Activated naive CD4-positive, alpha-beta T cell (primary cell): ENCODE measurements at places on chromosomes 7 and 10.

GRCh38 chr10:82068501-82068900 is 193.5 kb downstream of the NRG3 start:
- DNase-seq = no peak

GRCh38 chr7:105896407-105896911 is 20.1 kb upstream of the ATXN7L1 start:
- DNase-seq = no peak

DNA sequence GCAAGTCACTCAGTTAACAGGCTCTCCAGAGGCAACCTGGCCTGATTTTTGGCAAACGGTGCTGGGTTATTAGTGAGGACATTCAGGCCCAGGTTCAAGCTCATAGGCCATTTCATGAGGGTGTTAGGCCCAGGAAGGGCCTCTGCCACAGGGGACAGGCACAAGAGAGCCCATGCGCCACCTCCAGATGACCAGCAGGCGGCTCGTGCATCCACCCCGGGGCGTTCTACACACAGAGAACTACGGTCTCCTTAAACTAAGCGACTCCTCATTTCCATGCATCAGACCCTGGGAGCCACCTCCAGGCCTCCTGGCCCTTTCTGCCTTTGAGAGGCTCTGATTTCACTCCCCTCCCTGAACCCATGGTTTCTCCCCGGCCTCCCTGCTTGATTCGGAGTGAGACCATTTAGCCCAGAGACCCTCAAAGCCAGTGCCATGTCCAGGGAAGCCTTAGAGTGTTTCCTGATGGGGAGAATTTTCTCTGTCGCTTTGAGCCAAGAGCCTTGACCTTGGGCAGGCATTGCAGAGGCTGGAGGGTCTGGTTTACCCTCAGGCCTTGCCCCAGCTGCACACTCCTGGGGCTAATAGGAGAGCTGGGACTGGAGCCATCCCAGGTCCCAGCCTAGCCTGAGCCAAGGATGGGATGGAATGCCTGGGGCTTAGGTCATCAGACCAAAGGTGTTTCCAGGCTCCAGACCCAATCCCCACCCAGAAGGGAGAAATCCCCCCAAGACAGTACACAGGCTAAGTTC is 188.0 kb downstream of the GRID1 start:
- DNase-seq = no peak

GRCh38 chr10:130930821-130931220 is 380.7 kb downstream of the TCERG1L start:
- DNase-seq = no peak

DNA sequence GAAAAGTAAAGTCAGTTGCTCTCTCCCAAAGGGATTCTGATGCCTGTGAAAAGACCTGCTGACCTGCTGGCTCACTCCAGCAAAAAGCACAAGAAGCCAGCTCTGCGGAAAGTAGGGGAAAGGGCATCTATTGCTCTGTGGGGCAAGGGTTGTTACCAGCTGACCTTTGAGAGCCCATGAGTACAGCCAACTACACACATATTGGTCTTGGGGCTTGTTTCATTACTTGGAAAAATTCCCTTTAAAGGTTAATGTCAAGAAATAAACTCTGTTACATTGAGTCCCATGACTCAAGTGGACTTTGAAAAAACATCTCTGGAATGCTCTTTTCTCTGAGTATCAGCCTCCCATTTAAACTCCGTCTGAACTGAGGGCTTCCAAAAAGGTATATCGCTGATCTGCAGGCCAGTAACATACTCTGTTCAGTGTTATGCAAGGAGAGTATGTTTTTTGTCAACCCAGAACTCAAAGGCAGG is 53.2 kb downstream of the PANK1 start:
- DNase-seq = no peak

GRCh38 chr7:50266635-50267386 is 37.7 kb upstream of the IKZF1 start:
- peak; percentile 21 for DNase-seq

DNA sequence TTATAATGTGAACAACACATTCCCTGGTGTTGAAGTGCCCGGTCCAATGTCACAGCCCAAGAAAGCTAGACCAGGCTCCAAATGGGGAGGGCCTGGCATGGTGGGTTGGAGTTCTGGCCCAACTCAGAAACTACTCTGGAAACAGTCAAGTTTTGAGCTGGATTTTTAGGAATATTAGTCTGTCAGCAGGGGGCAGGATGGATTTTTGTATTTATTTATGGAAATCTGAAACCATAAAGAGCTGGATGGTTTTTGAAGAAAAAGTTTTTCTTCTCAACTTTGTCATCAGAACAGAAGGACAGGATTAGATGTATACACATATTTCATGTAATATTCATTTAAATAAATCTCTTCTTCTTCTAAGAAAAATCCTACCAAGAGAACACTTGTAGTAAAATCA is 97.5 kb downstream of the POU6F2 start:
- DNase-seq = no peak

DNA sequence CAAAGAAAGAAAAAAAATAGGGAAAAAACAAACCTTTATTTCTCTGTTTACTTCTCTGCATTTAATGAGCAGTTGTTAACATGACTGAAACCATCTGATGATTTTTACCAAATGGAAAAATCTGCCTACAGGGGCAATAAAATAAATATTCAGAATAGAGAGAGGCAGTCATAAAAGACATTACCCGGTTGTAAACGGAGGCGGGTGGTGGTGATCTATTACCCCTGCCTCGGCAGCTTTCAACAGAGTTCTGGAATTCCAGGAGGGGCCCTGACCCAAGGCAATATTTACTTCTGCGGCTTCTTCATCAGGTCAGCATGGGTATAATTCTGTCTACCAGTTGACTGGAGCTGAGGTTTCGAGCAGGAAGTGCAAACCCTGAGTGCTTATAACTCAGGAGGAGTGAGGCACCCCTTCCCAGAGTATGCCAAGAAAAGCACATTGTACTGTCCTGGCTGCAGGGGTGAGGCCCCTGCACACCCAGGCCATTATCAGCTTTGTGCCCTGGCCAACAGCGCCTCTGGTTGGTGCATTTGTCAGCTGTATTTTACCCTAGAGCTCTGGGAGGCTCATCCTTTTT is 8.2 kb upstream of the CXCL12 start:
- DNase-seq = no peak

DNA sequence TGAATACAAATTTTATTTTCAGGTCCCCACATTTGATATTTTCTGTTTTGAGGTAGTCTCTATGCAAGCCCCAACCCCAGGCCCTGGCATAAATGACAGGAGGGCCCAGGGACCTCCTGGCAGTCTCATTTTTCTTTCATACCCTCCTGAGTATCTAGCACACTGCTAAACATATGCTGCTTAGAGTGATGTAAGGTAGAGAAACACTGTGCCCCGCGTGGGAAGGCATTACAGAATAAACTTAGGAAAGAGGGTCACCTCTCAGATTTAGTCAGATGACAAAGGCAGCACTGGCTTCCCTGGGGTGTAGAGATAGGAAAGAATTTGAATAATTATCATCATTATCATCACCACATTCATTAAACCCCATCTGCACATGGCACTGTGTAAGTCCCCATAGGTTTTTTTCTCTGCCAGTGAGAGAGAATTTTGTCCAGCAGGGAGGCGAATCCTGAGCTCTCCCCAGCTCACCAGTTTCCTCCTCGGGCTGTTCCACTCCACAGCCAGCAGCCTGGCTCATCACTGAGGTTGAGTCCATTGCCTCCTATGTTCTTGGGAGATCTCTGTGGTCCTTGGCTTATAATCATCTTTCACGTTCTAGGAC is 507.3 kb upstream of the GALNT17 start:
- no peak for DNase-seq

DNA sequence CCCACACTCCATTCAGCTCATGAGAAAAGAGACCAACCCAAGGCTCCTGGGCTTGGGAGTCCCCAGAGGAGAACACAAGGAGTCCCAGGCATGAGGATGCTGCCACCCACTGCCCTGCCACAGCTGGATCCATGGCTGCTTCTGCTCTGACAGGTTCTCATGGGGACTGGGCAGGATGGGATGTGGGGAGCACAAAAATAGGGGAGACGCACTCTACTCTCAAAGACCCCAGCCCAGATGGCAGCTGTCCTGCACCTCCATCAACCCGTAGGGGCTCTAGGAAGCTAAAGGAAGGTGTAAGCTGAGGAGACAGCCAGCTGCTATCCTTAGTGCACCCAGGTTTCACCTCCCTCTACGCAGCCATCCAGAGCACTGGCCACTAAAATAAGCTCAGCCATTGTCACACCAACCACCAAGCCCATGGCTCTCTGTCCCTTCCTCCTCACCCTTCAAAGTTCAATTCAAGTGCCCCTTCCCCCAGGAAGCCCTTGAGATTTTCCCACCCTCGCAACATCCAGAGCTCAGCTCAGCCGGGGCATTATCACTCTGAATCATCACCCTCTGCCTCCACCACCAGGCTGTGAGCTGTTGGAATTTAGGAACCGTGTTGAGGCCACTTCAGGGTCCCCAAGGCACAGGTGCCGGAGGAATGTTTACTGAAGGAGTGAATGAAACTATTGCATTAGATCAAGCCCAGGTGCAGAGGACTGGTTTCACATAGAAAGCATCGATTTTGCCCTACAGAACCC is 142.1 kb downstream of the GRID1 start:
- no peak for DNase-seq

- DNase-seq = no peak
Measured at GRCh38 chr7:38773430-38773829, 135.6 kb downstream of the VPS41 start.

GRCh38 chr10:113273181-113274163 is 279.4 kb upstream of the HABP2 start:
- no peak for DNase-seq

GRCh38 chr10:100802607-100803006 is 57.2 kb downstream of the PAX2 start:
- DNase-seq = no peak

- DNase-seq = no peak
Measured at GRCh38 chr7:20030417-20030816, 186.8 kb downstream of the MACC1 start.

DNA sequence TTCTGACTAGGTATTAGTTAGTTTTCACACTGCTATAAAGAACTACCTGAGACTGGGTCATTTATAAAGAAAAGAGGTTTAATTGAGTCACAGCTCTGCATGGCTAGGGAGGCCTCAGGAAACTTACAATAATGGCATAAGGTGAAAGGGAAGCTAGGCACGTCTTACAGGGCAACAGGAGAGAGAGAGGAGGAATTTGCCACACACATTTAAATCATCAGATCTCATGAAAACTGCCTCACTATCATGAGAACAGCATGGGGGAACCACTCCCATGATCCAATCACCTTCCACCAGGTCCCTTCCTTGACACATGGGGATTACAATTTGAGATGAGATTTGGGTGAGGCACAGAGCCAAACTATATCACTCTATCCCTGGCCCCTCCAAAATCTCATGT is 40.6 kb upstream of the ZMYND11 start:
- no peak for DNase-seq

DNA sequence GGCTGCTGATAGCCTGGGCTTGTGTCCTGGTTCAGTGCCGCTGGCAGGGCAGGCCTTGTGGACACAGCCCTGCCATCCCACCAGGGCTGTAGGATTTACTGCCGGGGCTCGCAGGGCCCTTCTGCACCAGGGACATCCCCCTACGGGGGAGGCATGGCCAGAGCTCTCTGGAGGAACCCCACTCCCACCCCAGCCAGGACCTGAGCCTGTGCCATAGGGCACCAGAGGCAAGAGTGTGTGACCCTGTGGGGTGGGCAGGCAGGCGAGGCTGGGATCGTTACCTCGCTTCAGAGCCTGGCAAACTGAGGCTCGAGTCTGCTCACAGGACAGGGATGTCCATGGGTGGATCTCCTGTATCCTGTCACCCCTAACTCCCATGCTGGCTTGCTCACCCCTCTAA is 2.6 kb downstream of the LDB3 start:
- no peak for DNase-seq

DNA sequence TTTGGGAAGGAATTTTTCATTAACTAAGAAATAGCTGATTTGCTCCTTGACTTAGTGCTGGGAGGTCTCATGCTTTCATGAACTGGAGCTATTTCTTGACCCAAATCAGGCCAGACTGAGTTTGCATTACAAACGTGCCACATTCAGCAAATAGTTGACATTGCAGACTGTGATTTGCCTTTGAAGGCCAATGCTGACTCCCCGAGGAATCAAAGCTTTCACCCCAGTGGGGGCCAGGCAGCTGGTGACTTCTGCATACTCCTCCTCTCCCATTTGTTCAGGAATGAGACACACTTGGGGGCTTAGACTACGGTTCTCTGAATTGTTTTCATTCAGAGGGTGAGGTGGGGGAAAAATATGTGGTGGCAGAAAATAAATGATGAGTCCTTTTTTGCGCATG is 111.0 kb upstream of the JAZF1 start:
- DNase-seq = no peak

- DNase-seq = no peak
Measured at GRCh38 chr10:22303461-22303860, 12.7 kb upstream of the COMMD3 start.

GRCh38 chr7:138902161-138902560 is 79.0 kb downstream of the KIAA1549 start:
- DNase-seq = no peak

GRCh38 chr10:124565565-124566221 is 104.1 kb downstream of the LHPP start:
- no peak for DNase-seq

GRCh38 chr7:43701500-43701854 is 27.8 kb downstream of the COA1 start:
- no peak for DNase-seq

DNA sequence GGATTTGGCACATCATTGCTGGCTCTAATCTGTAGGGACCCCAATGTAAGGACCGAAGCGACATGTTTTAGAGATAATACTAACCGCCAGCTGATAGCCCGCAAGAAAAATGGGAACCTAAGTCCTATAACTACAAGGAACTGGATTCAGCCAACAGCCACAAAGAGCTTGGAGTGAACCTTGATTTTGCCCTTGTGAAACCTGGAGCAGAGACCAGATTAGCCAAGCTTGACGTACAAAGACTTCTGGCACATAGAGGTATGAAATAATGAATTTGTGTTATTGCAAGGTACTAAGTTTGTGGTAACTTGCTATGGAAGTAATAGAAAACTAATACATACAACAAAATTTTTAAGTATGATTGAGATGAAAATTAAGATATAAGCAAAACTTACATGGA is 246.9 kb downstream of the AGMO start:
- DNase-seq = no peak

- DNase-seq = no peak
Measured at GRCh38 chr7:33901199-33901598, 4.1 kb upstream of the BMPER start.

DNA sequence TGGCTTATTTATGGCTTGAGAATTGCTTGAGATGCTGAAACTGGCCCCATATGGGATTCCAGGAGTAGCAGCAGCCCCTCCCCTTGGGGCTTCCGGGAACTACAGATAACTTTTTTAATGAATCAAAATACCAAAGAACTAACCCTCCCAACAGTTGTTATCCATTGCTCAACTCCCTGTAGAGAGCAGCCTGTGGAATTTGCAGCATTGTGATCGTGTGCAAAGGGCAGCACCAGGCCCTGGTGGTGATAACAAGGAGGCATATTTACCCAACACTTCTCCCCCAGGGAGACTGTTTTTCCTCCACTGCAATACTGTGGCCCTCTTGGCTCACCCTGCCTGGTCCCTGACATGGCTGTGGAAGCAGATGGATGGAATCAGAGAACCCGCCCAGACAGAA is 196.2 kb downstream of the PLXNA4 start:
- DNase-seq = no peak

GRCh38 chr10:297567-297966 is 162.3 kb downstream of the ZMYND11 start:
- DNase-seq = no peak
